ENCODE measurements at places on chromosomes 11 and 22.

DNA sequence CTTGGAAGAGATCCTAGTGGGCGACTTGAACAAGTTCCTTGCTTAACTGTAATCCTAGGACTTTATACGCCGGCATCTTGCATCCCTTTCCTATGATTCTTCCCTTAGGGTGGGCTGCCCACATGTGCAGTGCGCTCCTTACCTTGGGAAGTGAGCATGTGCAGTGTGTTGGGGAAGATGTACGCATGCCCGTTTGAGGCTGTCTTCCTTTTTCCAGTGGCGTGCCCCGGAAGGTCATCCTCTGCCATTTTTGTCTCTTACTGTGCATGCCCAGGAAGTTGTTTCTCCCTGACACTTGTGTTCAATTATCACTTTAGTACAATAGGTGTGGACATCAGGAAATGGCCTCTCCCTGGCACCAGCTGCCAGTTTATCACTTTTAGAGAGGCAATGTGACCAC, 936.5 kb downstream of the TBC1D22A start:
- no peak for DNase-seq

DNA sequence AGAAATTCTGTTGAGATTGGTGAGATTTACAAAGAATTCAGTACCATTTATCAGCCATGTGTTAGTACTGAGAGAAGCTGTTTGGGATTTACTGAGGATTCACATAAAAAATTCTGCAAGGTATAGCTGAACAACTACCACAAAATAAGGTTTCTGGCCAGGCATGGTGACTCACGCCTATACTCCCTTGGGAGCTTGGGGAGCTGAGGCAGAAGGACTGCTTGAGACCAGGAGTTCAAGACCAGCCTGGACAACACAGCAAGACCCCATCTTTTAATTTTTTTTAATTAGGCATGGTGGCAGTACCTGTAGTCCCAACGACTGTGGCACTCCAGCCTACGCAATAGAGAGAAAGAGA, 86.7 kb downstream of the SIK3 start:
- peak; percentile 80 for DNase-seq

GRCh38 chr22:26975865-26976264, 318.5 kb downstream of the MIAT start:
- no peak for DNase-seq

- no peak for DNase-seq
Observed at GRCh38 chr11:112748713-112749543, 212.3 kb upstream of the NCAM1 start.

GRCh38 chr11:87330187-87330601, 292.5 kb downstream of the TMEM135 start:
- no peak for DNase-seq

- DNase-seq = peak; percentile 44
Observed at GRCh38 chr11:102757823-102758549, 22.4 kb downstream of the MMP10 start.

DNA sequence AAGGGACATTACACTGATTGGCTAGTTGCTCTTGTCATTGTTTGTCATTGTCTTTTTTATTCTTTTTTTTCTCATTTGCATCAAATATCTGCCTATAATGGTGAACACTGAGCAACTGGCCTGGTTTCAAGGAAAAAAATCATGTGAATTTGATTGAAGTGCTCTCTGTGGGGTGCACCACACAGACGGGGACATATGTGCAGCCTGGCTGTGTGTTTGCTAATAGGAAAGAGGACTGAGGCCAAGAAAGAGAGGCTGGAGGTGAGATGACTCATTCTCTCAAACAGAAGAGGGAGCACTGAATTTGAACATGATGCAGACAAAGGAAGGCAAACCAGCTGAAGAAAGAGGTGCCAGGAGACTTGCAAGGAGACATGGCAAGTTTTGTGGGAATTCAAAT, 684.9 kb upstream of the CCDC90B start:
- peak; percentile 47 for DNase-seq

DNA sequence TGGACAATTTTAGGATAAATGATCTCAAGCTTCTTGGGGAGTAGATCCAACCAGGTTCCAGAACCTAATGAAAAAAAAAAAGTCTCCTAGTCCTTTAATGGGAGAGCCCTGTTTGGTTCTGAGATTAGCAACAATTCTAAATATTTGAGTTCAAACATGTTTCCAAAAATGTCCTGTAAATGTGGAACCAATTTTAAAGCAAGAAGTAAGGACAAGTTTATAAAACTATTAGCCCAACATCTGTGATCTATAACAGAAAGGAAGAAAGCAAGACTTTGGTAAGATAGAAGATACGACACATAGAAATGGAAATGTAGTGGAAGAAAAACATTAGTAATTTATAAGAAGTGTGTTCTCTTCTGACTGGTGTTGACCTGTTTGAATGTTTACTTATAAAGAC, 79.7 kb upstream of the SLC5A12 start:
- DNase-seq = no peak

GRCh38 chr11:111082664-111083063, 162.9 kb upstream of the POU2AF2 start:
- no peak for DNase-seq

DNA sequence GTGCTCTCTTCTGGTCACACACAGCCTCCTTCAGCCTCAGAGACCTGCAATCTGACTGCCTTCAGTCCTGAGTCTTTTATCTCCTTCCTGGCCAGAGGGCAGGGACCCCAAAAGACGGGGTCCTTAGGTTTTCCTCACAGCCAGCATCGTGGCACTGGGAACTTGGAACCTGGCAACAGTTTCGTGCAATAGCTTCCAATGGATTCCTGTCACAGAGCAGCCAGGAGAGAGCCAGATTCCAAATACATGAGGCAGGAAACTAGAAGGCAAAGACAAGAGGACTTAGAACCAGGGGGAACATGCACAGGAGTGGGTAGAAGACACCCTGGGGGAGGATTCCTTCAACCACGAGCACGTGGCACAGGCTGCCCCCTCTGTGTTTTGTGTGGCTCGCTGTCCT, 48.6 kb downstream of the C11orf91 start:
- peak; percentile 32 for DNase-seq

DNA sequence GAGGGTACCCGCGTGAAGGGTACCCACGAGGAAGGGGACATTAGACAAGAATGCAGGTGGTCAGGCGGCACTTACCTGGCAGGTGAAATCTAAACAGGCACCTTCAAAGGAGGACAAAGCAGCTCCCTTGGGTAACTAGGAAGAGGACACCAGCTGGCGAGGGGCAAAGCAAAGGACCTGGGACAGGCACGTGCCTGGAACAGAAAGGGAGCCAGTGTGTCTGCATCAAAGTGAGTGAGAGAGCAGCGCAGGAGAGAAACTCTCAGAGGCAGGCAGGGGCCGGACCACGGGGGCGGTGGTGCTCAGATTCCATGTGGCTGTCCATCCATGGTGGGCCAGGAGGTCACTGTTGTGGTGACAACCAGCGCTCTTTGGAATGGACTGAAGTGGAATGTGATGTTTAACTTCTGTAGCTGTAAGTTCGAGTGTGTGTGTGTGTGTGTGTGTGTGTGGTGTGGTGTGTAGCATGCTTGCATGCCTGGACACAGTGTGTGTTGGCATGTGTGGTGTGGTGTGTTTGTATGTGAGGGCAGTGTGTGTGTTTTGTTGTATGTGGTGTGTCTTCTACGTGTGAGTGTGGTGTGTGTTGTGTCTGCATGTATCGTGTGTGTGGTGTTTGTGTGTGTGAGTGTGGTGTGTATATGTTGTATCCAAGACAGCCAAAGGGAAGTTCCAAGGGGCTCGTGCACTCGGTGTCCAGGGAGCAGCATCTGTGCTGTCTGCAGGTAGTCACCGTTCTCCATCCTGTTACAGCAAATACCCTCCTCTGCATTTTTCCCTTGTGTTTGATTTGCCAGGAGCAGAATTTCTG, 86.4 kb downstream of the CDKN1C start:
- DNase-seq = no peak

DNA sequence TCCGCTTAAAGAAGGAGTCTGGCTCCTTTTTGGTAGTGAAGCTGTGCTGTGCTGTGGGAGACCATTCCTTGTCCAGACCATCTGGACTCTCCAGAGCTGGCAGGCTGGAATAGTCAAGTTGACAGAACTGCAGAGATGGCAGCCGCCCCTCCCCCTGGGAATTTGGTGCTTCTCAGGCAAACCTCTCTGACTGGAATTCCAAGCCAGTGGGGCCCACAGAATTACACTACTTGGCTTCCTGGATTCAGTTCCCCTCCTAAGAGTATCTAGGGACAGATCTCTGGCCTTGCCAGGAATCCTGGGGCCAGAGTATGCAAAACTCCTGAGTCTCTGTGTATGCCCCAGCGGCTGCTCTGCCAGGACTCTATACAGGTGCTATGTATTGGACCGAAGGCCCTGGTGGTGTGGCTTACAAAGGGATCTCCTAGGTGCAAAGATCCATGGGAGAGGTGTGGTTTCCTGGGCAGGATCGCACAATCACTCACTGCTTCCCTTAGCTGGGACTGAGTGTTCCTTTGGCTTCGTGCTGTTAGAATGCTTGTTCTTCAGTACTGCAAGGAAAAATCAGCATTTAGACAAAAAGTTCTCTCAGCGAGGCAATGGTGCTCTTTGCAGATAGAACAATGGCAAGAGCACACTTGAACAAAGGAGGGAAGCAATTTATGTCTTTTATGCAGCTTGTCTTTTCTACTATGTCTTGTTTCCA, 86.8 kb downstream of the PRMT3 start:
- DNase-seq = no peak

GRCh38 chr22:35352214-35353111, 28.4 kb upstream of the HMOX1 start:
- DNase-seq = no peak

GRCh38 chr11:43269254-43269918, 42.4 kb upstream of the API5 start:
- DNase-seq = no peak

GRCh38 chr11:75349521-75350116, 1.8 kb downstream of the ARRB1 start:
- DNase-seq = no peak

- no peak for DNase-seq
Observed at GRCh38 chr11:65649656-65650546, 12.0 kb downstream of the SIPA1 start.

- DNase-seq = no peak
Observed at GRCh38 chr11:63770763-63771162, 2.2 kb upstream of the ZFTA start.

- DNase-seq = no peak
Observed at GRCh38 chr11:32109138-32109537, 18.3 kb downstream of the RCN1 start.

GRCh38 chr22:32880893-32881596, 79.5 kb downstream of the TIMP3 start:
- DNase-seq = peak; percentile 59

DNA sequence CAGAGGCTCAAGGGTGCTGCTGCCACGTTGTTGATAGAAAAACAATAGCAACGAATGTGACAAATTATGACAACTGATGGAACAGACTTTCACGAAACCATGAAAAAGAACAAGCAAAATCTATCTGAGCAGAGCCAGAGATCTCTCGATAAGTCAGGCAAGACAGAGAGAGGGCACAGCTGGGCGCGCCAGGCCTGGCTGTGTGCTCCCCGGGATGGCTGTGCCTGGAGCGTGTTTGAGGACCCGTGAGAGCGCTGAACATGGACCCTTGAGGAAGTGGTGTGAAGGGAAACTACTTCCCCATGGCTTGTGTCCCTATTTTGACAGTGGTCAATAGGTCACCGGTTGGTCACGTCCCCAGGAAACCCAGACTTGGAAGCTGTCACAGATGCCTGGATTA, 83.1 kb upstream of the FGF3 start:
- DNase-seq = no peak

- DNase-seq = peak; percentile 69
Observed at GRCh38 chr11:88604260-88604659, 266.7 kb upstream of the CTSC start.

- DNase-seq = peak; percentile 28
Observed at GRCh38 chr11:102620818-102621561, 4.1 kb downstream of the MMP20 start.

GRCh38 chr11:69449320-69450063, 32.0 kb upstream of the LINC01488 start:
- DNase-seq = no peak

DNA sequence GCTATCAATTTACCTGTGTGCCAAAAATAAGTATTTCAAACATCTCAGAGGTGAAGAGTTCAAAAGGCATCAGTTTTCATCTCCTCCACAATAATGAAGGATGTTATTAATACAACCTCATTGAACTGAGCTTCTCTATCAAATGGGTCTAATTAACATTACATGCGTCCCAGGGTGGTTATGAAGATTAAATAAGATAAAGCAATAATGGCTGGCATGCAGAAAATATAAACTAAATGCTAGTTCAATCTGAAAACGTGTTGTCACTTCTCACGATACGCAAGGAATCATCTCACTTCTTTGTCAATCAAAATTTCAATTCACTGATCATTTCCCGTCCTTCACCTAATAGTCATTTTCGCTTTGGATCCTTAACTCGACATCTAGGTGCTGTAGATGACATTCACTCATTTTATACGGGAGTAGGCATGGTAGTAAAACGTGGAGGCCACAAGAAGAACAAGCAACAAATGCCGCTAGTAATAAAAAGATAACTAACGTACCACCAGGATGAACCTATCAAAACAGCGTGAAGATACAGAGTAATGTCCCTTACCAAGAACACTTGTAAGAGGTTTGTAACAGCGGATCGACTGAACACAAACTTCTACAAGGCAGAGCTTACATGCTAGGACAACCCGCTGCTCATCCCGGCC, 918 bp downstream of the CHORDC1 start:
- no peak for DNase-seq

GRCh38 chr11:9808943-9809342, 145.1 kb downstream of the SWAP70 start:
- DNase-seq = peak; percentile 55

- peak; percentile 69 for DNase-seq
Observed at GRCh38 chr11:126997196-126997595, 3.4 kb downstream of the KIRREL3 start.

- DNase-seq = peak; percentile 80
Observed at GRCh38 chr11:72724851-72725723, 27.1 kb downstream of the ARAP1 start.

DNA sequence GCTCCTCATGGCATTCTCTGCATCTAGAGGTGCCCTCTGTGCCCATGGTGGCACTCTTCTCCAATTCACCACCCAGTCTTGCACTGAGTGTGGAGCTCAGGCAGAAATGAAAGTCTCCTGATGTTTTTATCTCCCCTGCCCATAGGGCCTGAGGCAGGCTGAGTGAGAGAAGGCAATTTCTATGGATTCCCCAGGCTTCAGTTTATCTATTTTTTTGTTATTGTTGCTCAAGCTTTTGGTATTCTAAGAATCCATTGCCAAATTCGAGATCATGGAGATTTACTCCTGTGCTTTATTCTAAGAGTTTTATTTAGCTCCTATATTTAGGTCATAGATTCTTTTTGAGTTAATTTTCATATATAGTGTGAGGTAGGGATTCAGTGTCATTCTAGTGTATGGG, 40.7 kb downstream of the TSPAN18 start:
- peak; percentile 70 for DNase-seq

- no peak for DNase-seq
Observed at GRCh38 chr22:24741769-24742168, 32.8 kb downstream of the PIWIL3 start.
